ENCODE measurements at places on chromosomes 3 and 15.

- peak; percentile 54 for DNase-seq
Measured at GRCh38 chr15:84570164-84570735, 30.6 kb upstream of the ZSCAN2 start.

DNA sequence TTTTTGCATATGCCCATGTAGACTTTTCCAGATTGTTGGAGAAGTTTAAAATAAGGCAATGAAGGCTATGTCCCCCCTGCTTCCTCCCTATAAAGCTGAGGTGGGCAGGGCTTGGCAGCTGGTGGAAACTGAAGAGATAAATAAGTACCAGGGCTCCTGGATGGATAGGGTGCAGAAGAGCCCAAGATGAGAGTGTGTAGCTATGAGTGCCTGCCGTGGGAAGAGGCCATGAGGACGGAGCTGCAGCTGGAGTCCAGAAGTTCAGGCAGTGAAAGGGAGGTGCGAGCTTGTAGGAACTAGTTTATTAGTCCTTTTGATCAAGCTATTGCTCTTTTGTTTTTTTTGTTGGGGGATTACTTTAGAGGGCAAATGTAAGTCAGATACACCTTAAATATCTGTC, 52.4 kb downstream of the PHLDB2 start:
- DNase-seq, result no peak

GRCh38 chr3:20062996-20063395, 22.8 kb downstream of the KAT2B start:
- no peak for DNase-seq

DNA sequence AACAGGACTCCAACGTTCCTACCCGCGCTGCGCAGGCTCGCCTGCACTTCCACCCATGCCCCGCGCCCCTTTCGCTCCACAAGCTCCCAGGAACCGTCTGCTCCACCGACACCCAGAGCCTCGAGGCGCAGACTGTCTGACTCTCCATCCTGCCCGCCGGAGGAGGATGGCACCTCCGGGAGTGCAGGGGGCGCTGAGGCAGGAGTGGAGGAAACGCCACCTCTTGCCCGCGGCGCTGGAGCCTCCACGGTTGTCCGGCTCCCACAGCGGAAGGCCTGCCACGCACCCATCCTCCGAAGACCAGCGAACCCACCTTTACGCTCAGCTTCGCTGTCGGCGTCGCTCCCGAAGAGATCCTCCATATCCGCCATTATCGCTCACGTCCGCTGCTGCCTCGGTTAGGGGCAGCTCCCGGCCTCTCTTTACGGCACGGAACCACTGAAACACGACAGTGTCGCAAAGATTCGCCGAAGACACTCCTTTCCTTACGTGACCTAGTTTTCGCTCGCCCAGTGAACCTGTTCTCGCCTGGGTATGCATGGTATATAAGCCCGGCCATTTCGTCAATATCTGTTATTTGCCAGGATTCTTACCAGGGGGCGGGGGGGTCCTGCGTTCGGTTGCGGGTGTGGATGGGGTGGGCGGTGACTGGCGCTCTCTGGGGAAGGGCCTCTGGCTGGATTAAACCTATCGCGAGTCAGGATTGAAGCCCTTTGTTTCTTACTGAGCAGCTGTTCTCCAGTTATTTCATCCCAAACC, at the start of gene LEO1:
Gene LEO1, minus strand, starts transcription at position 404 of the 759 bp plus-strand sequence. Its CDS starts 33 bp downstream, at position 371.
- peak; percentile 97 for DNase-seq

DNA sequence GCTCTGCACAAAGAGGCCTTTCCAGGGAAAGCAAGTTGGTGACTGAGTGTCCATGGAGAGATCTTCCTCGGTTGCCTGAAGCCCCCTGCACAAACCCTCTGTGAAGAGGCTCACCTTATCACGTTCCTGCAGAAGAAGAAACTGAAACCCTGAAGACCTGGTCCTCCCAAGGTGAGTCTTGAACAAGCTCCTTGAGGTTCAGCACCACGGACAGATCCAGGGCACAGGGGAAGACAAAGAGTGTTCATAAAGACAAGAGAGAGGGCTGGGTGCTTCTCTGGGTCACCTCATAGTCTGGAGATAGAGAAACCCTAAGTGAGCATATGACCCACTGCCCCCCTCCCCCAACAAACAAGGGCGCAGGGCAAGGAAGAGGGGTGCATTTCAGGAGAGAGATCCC, 21.7 kb upstream of the TBC1D21 start:
- DNase-seq, result peak; percentile 59

- DNase-seq, result no peak
Measured at GRCh38 chr15:88637436-88637835, 1.4 kb upstream of the ISG20 start.

DNA sequence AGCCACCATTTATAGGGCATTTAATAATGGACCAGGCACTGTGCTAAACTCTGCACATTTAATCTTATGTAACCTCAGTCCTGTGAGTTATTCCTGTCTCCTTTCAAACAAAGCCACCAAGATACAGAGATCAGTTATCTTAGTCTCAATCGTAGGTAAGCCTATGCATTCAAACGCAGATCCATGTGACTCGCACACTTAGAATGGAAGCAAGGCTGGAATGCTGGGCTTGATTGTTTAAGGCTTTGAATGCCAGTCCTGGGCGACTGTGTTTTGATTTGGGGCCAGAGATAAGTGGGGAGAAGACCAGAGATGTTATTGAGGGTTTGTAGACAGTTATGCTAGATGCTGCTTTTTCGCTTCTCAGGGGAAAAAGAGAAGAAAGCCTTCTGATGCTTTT, 22.2 kb downstream of the MED12L start:
- DNase-seq, result no peak

DNA sequence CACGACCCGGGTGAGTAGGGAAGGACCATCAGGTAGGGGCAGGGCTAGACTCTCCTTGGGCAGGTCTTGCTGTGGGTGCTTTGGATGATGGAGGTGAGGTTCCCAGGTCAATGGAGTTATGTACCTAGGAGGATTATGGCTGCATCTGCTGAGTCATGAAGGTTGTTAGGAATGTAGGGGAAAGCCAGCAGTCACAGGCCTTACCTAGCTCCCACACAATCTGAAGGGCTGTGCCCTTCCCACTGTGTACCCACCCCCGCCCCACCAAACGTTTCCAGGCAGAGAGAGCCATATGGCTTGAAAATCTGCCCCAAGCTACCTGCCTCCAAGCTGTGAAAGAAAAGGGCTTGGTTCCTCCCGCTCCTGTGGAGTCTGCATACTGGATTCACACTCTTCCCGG, 573.4 kb upstream of the DPPA4 start:
- peak; percentile 29 for DNase-seq

GRCh38 chr3:119870512-119870911, 88.6 kb downstream of the NR1I2 start:
- DNase-seq, result no peak

DNA sequence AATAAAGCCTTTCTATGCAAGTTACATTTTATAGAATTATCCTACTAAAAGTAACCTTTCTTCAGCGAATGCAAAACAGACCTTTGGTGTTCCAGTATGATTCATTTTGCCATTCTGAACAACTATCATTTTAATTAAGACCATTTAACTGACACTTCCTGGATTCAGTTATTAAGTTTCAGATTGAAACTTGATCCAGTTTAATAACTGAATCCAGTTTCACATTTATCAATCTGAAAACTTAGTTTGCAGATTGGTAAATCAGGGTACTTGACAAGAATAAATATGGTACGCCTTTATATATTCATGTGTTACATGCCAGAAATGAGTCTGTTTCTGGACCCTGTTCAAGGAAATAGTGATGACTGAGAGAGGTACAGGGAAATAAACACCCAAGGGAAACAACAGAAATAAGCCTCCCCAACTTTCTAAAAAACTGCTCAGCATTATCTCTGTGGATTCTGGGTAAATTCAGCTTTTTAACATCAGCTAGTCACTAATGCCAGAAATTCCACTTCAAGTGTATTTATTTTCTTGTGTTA, 23.3 kb upstream of the NFKBIZ start:
- DNase-seq, result no peak

DNA sequence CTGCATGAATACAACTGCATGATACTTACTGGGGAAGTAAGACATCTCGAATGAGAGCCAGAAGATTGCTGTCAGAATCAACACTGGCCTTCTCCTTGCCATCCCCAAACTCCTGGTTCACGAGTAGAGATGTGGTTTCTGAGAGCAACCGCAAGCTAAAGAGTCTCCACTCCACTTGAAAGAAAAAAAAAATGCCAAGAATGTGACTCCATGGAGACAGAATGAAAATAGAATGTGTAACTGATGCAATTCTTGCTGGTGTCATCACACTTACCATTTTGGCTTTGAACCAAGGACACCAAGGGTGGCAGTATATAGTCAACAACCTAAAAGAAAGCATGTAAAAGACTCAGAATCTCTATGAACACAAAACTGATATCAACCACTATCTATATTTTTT, 280.4 kb downstream of the ULK4 start:
- peak; percentile 85 for DNase-seq

- DNase-seq, result no peak
Measured at GRCh38 chr15:90497912-90498311, 31.8 kb upstream of the CRTC3 start.

All from OCI-M1 (cell line).